CD4-positive, alpha-beta T cell treated with Interleukin-15 for 4 hours (primary cell): ENCODE measurements at places on chromosomes 6 and 20.

GRCh38 chr20:5316188-5317158 lies at the start of gene PROKR2:
Gene PROKR2 (minus strand): TSS chr20:5316954. CDS start chr20:5314369, 2,585 bp downstream.
- DNase-seq = no peak

DNA sequence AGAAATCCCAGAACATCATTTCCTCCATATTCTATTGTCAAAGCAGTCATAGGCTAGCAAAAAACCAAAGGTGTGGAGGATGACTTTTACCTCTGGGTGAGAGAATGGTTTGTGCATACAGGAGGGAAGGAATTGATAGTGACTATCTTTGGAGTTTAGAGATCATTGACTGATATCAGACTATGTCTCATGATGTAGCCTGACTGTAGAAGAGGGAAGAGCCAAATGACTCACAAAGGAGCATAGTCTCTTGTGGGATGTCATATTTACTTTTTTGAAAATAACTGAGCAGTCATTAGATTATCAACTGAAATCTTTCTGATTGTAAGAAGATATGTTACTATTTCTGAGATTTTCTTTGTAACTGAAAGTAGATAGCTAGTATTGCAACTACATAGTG lies 158.5 kb downstream of the FLRT3 start:
- DNase-seq = no peak

DNA sequence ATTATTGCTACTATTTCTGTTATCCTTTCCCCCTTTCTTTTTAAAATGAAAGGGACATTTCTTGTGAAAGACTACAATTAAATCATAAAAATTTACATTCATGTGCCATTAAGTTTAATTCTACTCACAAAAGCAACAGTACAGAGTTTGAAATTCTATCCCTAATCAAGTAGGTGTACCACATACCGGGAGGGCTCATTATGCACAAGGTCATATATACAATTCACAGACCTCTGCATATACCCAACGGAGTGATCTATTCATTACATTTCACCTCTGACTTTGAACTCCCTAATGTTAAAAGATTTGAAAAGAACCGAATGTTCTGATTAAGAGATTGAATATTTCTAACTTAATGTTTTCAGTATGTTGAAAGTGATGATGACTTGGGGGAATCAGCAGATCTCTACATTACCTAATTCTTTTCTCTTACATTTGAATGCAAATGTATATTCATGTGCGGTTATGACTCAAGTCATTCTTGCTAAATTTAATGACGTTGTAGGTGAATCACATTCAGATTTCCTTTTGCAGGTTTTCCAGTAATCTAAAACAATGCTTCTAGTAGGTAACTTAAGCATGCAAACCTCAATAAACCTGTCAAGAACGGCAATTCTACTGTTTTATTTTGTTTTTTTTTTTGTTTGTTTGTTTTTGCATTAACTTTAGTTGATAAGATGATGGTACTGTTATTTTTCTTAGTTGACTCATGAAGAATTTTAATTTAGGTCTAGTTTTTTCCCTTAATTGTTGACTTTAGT lies 7.3 kb downstream of the EYA4 start:
- DNase-seq = no peak

GRCh38 chr20:2836035-2836434 lies 4.4 kb downstream of the PCED1A start:
- DNase-seq = no peak
